ENCODE measurements at places on chromosomes 1 and 21. TPM values are rescaled to one million over a fixed set of nuclear protein-coding genes. Genes with fewer than 3 reads are reported as not detected.

DNA sequence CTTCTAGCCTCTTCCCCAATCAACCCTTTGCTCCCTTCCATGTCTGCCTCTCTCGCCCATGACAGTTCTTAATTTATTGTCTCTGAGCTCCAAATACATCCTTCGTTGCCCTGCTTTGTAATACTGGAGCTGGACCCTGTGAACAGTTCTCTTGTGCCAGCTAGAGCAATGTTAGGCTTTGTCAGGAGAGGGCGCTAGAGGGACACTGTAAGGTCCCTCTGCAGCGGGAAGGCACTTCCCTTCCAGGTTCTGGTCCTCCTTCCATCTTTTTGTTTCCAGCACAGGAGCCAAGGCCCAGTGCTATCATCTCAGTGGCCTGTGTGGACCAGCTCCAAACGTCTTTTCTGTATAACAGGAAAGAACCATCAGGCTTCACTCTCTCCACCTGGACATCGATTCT is 95.9 kb downstream of the PTPRU start:
- DNase-seq = peak; percentile 25

DNA sequence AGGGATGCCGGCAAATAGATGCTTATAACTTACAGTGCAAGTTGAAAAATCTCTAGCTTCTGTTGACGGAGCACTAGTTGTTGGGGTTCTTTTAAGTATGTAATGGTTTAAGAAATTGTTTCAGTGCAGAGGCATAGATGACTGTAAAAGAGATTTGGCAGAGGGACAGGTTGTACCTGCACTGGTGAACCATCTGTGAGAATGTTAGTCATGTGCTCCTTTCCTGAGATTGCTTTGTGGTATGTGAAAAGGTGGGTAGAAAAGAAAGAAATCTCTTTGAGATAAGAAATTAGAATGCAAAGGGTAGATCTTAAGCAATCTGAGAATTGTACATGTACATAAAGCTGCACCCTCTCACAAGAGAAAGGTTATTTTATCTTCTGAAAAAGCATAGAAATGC is 19.4 kb downstream of the ZBTB37 start:
- no peak for DNase-seq

Gene SPRR4
- polyA plus RNA-seq = not detected

- no peak for DNase-seq
These were observed 7.7 kb downstream of the GOLT1A start for GRCh38 chr1:204206121-204206520.

- peak; percentile 53 for DNase-seq
These were observed 43.5 kb downstream of the WLS start for GRCh38 chr1:68188644-68189340.

DNA sequence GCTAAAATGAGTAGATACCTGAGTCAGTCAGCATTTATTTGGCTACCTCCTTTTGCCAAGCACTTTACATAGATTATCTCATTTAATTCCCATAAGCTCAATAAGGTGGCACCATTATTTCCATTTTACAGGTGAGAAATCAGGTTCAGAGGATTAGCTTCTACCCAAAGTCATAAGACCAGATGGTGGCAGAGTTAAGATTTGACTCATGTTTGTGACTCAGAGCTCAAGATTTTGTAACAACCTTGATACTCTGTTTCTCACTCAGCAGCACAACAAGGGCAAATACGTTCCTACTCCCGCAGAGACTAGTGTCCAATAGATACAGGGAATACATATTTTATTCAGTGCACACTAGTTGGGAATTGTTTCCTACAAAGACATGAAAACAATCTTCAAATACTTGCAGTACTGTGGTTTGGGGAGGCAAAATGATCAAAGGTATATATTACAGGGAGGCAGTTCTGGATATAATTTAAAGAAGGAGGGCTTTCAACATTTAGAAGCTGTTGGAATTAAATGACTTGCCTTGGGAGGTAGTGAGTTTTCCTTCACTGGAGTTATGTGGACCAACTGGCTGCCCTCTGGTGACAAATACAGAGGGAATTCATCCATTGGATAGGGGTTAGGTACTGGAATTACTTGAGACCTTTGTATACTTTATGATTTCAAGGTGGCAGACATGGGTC is 3.6 kb downstream of the LEPR start:
- DNase-seq = no peak

Gene NECTIN4
- 0.07 TPM for polyA plus RNA-seq

- DNase-seq = no peak
These were observed 529.9 kb upstream of the BEND5 start for GRCh38 chr1:49306507-49307070.

Data from muscle of leg (tissue), 16 donors.